ENCODE measurements at places on chromosomes 2 and 18. TPM values are rescaled to one million over a fixed set of nuclear protein-coding genes. Genes with fewer than 3 reads are reported as not detected.

IL18RAP gene
- 0.63 TPM for polyA plus RNA-seq

TYMS gene
- 1.7 TPM for polyA plus RNA-seq

UGT1A10 gene
- polyA plus RNA-seq = not detected

PLEKHH2 gene
- polyA plus RNA-seq = 0.51 TPM

ST6GAL2 gene
- 1.4 TPM for polyA plus RNA-seq

NPAS2 gene
- 24.3 TPM for polyA plus RNA-seq

PRLH gene
- not detected for polyA plus RNA-seq

CNTNAP5 gene
- not detected for polyA plus RNA-seq

SIGLEC15 gene
- 0.33 TPM for polyA plus RNA-seq

Data from liver (tissue), 10 donors.